ENCODE measurements at places on chromosomes 5 and 9.

DNA sequence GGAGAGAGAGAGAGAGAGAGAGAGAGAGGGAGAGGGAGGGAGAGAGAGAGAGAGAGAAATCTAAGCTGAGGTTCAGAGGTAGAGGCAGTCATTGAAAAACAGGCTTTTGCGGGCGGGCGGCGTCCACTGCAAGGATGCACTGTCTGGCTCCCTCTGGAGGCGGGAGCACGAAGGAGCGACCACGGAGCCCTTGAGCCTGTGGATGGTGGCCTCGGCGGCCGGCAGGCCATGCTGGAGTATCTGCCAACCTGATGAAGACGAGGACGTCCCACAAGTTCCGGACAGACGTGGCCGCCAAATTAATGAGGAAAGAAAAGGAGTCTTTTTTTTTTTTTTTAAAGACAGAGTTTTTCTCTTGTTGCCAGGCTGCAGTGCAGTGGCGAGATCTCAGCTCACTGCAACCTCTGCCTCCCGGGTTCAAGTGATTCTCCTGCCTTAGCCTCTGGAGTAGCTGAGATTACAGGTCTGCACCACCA lies 2.2 kb upstream of the CCDC125 start:
- DNase-seq, result peak; percentile 73

DNA sequence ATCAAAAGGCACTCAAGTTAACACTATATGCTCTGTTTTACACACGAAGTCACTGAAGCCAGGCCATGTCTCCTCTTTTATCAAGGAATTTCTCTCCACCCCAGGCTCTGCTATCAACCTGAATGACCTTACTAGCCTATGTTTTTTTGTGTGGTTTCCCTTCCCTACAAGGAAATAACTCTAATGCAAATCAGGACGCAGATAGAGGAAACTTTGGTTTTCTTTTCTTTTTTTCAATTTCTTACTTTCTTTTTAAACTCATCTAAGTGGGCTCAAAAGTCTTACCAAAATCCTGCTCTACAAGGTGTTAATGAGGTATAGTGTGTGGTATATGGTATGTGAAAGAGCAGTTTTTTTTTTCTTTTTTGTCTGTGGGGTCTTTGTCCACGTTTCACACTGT lies 5.5 kb upstream of the SLC46A2 start:
- no peak for DNase-seq

- DNase-seq, result no peak
Measured at GRCh38 chr9:87614397-87614796, 111.5 kb upstream of the CTSL start.

DNA sequence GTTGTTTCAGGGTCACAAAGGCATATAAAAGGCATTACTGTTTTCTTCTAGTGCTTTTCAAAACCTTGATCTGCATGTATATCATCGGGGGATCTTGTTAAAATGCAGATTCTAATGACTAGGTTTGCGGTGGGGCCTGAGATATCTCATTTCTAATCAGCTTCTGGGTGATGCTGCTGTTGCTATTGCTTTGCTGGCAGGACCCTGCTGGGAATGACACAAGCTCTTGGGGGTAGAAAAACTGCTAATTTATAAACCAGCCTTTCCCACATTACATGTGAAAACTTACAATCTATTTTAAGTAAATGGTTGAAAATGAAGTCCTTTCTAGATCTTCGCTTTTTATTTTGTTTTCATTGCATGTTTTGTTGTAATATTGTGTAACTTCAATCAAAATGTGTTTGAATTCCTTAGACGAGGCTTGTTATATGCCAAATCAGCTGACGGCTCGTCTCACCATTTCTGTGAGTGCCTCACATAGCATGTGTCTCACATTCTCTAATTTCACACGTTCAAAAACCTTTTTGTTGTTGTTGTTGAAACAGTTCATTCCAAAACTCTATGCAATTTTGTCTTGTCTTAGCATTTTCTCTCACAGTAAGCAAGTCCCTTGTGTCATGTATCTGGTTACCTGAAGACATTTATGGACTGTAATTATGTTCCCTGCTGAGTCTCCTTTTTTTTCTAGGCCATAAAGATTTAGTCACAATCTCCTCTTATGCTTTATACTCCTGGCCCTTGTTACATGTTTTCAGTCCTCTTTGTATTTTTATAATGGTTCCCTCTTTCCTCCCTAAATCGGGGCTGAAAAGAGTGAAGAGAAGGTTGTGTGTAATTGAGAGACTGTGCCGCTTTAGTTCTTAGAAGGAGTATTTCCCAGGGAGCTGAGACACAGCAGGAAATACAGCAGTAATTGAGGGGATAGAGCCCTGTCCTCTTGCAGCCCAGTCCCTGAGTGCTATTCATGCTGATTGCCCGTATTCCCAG lies 521.0 kb upstream of the SEMA6A start:
- DNase-seq, result no peak

GRCh38 chr9:20558566-20559016 lies 63.7 kb downstream of the MLLT3 start:
- DNase-seq, result peak; percentile 52

DNA sequence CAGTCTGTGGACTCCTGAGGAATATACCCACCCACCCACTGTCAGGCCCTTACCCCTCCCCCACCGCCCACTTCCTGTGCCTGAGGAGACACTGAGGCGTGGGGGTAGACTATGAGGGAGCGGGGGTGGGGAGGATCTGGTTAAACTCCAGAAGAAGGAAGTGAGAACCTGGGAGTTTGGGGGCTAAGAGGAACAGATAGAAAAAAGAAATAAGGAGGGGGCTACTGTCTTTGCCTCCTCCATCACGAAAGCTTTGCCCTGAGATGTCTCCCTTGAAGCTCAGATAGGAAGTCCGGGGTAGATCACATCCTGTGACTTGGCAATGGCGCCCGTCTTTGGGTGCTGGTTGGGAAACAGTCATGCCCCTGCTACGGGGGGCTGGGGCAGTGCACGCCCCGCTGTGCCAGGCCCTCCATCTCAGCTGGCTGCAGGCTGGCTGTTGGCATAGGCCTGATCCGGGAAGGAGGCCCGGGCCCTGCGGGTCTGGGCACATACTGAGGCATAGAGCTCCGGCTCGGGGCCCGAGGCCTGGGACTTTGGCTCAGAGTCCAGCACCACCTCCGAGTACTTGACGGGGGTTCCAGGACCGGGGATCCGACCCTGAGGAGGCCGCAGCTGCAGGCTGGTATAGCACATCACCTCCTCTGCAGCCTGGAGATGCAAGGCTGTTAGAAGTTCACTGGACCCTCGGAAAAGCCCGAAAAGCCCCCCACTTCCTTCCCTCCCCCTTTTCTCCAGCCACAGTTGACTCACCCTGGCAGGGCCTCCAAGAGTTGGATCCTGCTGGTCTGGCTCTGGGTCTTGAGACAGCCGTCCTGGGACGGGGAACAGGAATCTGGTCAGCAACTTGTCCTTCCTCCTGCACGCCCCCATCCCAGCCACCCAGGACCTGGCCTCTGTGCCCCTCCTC lies 1.0 kb downstream of the SIT1 start:
- DNase-seq, result no peak

DNA sequence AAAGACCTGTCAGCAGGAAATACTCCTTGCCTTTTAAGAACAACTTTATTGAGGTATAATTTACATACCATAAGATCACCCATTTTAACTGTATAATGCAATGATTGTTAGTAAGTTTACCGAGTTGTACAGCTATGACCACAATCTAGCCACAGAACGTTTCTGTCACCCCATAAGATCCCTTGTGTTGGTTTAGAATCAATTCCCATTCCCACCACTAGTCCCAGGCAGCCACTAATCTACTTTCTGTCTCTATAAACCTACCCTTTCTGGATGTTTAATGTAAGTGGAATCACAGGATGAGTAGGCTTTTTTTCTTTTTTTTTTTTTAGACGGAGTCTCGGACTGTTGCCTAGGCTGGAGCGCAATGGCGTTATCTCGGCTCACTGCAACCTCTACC lies 4.4 kb downstream of the GPR107 start:
- DNase-seq, result peak; percentile 45

DNA sequence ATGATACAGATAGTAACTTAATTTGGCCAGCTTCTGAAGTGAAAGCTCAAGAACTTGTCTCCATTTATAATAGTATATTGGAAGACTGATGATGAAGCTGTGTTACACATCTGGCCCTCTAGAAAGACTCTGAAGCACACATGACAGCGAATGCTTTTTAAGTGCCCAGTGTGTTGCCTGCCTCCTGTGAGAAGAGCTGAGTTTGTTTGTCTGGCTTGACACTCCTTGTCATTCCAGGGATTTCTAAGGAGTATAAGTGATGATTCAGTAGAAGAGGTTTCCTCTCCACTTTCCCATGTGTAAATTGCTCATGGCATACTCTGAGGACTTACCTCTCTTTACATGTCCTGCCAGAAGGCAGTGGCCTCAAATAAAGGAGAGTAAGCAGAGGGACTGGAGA lies 30.4 kb upstream of the LRRTM2 start:
- DNase-seq, result peak; percentile 36

GRCh38 chr5:147439254-147439653 lies 70.6 kb downstream of the DPYSL3 start:
- no peak for DNase-seq

GRCh38 chr5:1336106-1336561 lies 8.8 kb downstream of the CLPTM1L start:
- no peak for DNase-seq

DNA sequence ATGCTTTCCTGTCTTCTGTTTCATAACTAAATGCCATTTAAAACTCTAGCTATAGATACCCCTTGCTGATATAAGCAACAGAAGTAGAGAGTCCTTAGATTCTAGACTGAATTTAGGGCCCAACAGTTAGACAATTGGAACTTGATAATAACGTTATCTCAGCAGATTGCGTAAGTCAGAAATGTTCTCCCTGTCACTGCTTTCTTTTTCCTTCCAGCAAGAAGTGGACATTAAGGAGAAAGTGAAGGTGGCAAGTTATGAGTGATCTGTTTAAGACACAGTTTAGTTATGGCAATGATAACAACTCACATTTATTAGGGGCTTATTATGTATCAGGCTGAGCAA lies 6.9 kb upstream of the GLIS3 start:
- no peak for DNase-seq

DNA sequence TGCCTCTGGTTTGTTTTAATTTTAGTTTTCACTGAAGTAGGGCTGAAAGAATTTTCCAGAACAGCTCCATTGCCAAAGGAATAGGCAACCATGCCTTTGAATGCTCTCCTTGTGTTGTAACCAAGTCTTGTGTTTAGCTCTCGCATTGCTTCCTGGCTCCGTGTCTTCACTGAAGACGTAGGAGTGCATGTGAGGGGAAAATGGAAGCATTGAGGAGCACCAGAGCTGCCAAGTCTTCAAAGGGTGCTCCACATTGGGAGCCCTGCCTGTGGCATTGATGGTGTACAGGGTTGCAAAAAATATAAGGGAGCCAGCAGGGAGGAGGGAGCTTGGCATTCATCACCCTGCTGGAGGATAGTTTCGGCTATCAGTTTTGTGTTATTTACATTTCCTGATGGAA lies 86.6 kb downstream of the NTRK2 start:
- DNase-seq, result no peak

DNA sequence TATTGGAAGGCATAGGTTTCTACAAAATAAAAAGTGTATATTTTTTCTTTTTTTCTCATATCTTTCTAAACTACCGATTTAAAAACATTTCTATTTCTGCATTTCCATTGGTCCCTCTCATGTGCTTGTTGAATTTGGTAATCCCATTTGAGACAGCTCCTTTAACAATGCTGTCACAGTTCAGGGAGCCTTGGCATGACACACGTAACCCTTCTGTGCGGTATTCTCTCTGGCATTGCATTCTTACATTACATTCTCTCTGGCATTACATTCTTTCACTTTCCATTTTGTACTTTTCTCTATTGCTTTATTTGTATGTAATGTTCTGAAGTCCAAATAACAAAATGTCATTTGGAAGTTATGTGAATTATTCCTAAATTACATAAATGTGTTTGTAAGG lies 150.7 kb upstream of the RASGRF2 start:
- DNase-seq, result no peak

DNA sequence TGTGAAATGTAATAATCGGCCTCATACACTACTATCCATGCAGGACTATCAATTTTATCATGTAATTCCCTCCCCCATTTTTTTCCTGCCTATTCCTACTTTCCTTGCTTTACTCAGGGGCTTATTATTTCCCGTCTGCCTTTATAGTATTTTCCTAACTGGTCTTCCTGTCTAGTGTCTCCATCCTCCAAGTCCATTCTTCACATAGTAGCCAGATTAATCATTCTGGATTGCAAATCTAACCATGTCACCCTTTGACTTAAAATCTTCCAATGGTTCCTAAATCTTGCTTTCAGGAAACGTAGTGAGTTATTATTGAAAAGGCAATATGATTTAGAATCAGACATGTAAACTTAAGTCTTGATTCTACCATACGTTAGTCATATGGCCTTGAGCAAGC lies 307.4 kb upstream of the HAPLN1 start:
- peak; percentile 18 for DNase-seq

DNA sequence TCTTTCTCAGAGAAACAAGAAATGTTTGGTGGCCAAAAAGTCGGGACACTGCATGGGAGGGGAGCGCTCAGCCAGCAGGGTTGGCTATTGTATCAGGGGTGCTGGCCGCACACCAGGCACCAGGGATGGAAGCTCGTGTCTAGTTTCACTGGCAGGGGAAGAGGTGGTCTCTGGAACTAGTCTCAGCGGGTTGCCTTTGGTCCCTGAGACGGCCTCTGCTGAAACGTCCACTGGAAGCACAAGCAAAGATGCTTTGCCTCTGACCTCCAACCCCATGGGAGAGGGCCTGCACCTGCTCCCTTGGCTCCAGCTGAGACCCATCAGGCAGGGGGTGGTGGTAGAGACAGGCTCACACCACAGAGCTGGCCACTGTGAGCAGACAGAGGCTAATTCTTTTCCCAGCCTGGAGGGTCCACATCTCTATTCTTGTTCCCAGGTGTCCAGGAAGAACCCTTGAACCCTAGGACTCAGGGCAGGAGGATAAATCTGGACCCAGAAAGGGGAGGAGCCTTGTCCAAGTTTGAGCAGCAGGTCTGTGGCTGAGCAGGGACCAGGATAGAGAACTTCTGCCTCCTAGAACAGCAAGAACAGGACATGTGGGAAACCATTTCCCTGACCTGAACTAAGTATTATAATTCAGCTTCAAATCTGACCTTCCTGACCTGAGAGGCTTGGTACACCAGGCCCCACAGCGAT lies 102.6 kb downstream of the RGS3 start:
- no peak for DNase-seq

DNA sequence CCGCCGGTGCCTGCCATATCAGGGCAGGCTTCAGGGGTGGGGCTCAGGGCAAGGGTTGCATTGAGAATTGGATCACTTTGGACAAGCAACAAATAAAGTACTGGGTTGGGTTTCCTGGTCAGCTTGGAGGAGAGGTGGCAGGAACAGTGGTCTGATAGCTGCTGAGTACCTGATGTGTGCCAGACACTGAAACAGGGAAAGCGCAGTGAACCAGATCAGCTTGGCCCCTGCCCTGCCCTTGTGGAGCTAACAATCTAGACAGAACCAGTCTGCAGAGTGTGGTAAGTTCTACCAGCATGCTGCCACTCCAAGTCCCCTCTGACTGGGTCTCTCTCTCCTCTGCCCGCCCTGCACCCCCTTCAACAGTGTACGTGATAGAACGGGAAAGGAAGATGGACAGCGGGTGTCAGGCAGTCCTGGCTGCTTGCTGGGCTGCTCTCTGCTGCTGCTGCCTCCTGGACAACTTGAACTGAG lies 53.4 kb downstream of the CYSTM1 start:
- DNase-seq, result no peak

DNA sequence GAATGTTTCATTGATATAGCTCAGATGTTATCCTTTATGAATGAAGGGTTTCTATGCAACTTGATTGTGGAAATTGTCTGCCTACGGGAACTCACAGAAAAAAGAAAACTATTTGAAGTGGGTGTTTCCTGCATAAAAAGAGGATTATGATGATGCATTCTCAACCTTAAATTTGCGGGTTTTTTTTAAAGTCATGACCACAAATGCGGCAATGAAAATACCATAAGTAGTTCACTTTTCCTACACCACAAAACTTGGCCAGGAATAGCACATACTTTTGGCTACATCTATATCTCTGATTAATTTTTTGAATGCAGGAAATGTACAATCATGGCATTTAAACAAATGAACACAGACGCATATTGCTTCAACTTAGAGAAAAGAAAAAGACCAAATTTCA lies 754.7 kb downstream of the DTWD2 start:
- no peak for DNase-seq
